ENCODE measurements at places on chromosomes 4 and X. TPM values are rescaled to one million over a fixed set of nuclear protein-coding genes. Genes with fewer than 3 reads are reported as not detected.

Gene BEND2
- not detected for total RNA-seq

Gene WAS
- 22.0 TPM for total RNA-seq

Gene MAGEA2
- total RNA-seq = not detected

Gene ANOS1
- total RNA-seq = 2.3 TPM

Gene SYP
- total RNA-seq = 1.00 TPM

Gene CT45A3
- not detected for total RNA-seq
